Urinary bladder (tissue), 4 donors: ENCODE measurements at places on chromosomes 1 and 21. TPM values are rescaled to one million over a fixed set of nuclear protein-coding genes. Genes with fewer than 3 reads are reported as not detected.

Gene SYNC
- total RNA-seq = 22.4 TPM

Gene PATJ
- total RNA-seq = 33.1 TPM

Gene CA6
- total RNA-seq = not detected

Gene RXFP4
- not detected for total RNA-seq

Gene AMPD1
- 1.9 TPM for total RNA-seq

Gene ATP13A2
- 13.9 TPM for total RNA-seq

Gene DCST1
- not detected for total RNA-seq

Gene EVA1C
- 5.7 TPM for total RNA-seq

Gene OMA1
- 57.8 TPM for total RNA-seq

Gene DIRAS3
- 3.0 TPM for total RNA-seq

Gene CHRM3
- total RNA-seq = 58.5 TPM

Gene SUMO3
- 33.7 TPM for total RNA-seq

Gene USF1
- 46.7 TPM for total RNA-seq

Gene VWA1
- 15.2 TPM for total RNA-seq

GRCh38 chr21:17900990-17901385, 81.8 kb upstream of the C21orf91 start:
- no peak for DNase-seq

DNA sequence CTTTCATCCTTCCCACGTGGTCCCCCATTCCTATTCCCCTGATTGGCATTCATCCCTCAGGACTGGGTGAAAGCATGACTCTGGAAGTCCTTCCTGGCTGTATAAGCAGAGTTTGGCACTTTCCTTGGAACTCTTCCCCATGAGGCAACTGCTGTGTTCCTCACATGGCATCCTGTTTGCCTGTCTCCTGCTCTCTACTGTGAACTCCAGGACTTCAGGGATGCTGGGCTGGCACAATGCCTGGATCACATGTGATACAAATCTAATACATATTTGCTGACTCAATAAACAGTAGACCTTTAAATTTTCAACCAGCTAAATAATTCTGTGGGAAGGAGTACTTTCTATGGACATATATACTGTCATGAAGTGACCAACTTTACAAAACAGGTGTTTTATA, 46.8 kb upstream of the EDEM3 start:
- DNase-seq = no peak

DNA sequence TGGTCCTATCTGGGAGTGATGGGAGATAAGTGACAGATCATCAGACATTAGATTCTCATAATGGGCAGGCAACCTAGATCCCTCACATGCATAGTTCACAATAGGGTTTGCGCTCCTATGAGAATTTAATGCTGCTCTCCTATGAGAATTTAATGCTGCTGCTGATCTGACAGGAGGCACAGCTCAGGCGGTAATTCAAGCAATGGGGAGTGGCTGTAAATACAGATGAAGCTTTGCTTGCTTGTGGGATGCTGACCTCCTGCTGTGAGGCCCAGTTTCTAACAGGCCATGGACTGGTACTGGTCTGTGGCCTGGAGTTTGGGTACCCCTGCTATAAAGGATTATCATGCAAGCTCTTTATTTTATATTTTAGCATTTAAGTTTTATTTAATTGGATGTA, 72.0 kb downstream of the ZMYM4 start:
- DNase-seq = no peak

DNA sequence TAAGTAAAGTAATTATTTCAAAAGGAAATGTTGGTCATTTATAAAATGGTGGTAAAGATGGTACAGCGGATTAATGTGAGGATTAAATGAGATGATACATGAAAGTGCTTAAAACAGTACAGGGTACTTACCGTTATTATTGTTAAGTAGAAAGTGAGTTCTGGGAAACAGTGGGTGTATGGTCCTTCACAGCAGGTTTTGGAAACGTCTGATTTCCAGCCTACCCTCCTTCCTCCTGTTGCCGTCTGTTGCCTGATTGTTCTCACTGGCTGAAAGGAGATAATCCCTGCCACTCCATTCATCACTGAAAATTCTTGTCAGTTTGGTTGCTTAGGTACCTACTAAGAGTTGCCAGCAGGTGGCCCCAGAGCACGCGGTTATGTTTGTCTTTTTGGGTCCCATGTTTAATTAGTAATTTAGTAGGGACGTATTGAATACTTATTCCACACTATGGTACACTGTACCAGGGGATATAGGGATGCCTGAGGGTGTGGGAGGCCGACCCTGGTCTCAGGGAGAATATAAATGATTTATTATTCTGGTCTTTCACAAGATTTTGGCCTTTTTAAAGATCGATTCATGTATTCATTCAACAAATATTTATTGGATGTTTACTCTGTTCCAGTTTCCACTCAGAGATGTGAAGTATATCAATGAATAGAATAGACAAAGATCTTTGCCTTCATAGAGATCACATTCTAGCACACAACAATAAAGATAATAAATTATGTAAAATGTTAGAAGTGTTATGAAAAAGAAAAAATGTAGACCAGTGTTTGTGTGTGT, 30.8 kb upstream of the RPTN start:
- DNase-seq = no peak

GRCh38 chr1:151898519-151898991, 10.8 kb downstream of the THEM4 start:
- no peak for DNase-seq

DNA sequence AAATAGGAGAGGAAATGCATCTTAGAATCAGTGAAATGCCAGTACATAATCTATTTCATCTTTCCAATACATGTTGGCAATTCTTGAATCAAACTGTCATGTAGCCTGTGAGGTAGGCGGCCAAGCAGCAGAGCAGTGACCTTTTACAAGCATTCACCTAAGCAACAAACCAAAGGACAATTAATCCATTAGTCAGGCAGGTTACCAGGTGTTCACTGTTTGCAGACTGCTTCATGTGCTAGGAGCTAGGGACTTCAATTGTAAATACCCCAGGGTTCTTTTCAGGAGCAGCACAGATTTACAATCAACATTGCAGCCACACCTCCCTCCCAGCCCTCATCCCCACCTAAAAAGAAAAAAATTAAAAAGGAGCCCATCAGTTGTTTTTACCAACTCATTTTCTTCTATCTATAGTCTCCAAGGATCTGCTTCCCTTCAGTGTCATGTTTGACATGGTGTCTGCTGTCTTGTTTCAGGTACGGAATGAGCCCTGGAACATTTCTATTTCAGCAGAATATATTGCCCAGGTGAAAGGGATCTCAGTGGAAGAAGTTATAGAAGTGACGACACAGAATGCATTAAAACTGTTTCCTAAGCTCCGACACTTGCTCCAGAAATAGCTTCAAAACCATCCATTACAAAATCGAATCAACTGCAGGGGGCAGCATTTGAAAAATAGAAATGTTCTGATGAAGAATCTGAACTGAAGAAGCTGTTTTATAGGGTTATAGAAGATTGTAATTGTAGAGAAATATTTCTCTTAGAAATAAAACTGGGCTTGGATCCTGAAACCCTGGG, 23.0 kb downstream of the TATDN3 start:
- DNase-seq = no peak

- DNase-seq = no peak
Measured at GRCh38 chr1:1958071-1958541, 39.0 kb upstream of the TMEM52 start.

DNA sequence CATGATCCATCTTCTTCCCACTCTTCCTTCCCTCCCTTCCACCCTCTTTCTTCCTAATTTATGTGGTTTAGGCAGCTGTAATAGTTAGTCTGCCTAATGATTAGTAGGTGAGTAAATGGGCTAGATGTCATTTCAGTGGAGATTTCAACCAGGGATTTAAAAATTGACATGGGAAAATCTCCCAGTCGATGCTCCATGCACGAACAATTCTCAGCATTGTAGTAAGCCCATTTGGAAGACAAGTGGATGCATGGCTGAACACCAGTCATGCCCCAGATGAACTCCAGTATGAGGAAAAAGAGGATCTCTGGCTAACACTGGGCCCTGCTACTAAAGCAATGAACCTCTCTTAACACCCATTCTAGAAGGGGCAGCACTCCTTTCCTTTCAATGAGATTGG, 25.3 kb downstream of the CHI3L2 start:
- no peak for DNase-seq

GRCh38 chr1:115184951-115185331, 95.6 kb upstream of the TSPAN2 start:
- DNase-seq = no peak

DNA sequence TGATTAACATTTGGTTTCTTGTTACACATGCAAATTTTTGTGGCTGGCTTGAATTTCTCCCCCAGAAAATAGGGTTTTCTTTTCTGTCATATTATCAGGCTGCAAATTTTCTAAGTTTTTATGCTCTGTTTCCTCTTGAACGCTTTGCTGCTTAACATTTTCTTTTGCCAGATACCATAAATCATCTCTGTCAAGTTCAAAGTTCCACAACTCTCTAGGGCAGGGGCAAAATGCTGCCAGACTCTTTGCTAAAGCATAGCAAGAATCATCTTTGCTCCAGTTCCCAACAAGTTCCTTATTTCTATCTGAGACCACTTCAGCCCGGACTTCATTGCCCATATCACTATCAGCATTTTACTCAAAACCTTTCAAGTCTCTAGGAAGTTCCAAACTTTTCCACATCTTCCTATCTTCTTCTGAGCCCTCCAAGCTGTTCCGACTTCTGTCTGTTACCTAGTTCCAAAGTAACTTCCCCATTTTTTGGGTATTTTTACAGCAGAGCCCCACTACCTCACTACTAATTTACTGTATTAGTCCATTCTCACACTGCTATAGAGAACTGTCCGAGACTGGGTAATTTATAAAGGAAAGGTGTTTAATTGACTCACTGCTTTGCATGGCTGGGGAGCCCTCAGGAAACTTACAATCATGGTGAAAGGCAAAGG, 486.9 kb upstream of the NCAM2 start:
- DNase-seq = no peak

GRCh38 chr21:42411891-42412635, 8.4 kb downstream of the UBASH3A start:
- no peak for DNase-seq

GRCh38 chr1:14571810-14572767, 26.4 kb upstream of the KAZN start:
- DNase-seq = no peak

GRCh38 chr1:37764414-37764825, 500 bp downstream of the EPHA10 start:
- DNase-seq = no peak

DNA sequence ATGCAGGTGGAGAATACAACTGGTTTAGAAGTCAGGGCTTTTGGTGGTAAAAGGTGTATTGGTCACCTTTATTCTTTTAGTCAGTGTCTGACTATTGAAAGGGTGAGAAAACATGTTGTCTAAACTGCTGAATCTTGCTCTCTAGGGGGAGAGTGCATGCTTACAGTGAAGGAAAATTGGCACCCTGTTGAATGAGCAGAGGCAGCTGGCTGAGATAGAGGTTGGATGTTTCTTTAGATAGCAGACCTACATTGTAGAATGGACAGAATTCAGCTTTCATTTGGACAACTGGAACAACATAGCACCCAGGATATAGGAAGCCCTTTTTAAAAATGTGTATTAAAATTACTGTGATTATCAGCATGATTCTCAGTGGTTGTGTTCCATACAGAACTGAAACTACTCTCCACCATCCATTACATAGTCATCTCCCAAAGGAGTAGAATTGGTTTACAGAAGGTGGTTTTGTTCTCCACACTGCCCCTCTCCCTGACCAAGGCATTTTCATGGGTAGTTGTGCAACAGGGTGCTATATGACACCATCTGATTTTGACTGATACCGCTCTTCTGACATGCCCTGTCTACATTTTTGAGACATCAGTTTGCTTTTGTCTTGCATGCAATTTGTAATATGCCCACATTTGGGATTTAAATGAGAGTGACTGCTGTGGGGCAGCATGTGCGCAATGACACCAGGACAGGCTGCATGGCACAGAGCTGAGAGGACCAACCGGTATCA, 16.2 kb downstream of the RHOU start:
- DNase-seq = no peak

DNA sequence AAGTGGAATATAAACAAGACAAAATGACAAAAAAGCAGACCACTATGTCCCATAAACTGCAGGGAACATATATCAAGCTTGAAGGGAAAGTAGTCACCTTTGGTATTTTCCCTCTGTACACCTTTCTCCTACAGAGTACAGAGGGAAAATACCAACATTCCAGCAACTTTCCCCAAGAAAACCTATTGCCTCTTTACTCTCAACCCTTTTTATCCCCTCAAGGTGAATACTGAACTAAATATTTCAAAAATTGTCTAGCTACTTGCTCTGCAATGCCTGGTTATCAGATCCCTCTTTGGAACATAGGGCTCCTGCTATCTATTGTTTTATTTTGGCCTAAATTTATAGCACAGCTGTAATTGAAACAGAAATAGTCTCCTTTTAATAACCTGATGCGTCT, 15.8 kb downstream of the CTXND2 start:
- no peak for DNase-seq

- peak; percentile 65 for DNase-seq
Measured at GRCh38 chr1:63747445-63747844, 26.4 kb upstream of the ROR1 start.

- DNase-seq = no peak
Measured at GRCh38 chr1:88698140-88698539, 14.1 kb downstream of the PKN2 start.

DNA sequence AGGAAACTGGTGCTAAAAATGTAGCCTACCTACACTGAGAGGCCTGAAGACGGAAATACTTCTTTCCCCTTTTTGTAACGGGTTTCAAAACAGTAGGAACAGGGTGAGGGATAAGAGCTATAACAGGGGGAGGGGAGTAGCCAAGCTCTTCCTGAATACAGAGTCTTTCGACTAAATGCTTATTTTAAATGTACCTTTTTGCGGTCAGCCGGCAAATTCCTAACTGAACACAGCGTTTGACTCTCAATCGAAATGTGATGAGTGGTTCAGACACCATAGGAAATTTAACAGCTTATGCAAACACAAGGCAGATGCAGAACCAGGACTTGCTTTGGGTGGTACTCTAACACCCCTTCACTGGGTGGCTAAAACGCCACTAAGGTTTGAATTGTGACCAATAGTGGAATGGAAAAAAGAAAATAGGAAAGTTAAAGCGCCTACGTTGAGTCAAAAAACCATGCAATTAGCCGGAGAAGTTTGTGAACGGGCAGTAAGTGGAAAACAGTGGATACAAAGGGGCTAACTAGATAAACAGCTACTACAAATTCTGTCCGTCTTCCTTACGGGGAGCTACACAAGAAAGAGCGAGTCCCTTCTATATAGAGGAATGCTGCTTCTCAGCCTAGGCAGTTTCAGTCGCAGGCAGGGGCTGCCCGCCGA, 1.7 kb downstream of the EGLN1 start:
- DNase-seq = no peak
